ENCODE measurements at places on chromosomes 3 and 15.
A peak's percentile ranks its signal among the peaks of the same experiment; 100 is the strongest.

GRCh38 chr3:189339996-189340395, 168.2 kb downstream of the TPRG1 start:
- DNase-seq, result no peak

- no peak for DNase-seq
These were observed 67.3 kb upstream of the ONECUT1 start for GRCh38 chr15:52857471-52857870.

- DNase-seq, result no peak
These were observed 1326.3 kb upstream of the CADM2 start for GRCh38 chr3:83632526-83632925.

DNA sequence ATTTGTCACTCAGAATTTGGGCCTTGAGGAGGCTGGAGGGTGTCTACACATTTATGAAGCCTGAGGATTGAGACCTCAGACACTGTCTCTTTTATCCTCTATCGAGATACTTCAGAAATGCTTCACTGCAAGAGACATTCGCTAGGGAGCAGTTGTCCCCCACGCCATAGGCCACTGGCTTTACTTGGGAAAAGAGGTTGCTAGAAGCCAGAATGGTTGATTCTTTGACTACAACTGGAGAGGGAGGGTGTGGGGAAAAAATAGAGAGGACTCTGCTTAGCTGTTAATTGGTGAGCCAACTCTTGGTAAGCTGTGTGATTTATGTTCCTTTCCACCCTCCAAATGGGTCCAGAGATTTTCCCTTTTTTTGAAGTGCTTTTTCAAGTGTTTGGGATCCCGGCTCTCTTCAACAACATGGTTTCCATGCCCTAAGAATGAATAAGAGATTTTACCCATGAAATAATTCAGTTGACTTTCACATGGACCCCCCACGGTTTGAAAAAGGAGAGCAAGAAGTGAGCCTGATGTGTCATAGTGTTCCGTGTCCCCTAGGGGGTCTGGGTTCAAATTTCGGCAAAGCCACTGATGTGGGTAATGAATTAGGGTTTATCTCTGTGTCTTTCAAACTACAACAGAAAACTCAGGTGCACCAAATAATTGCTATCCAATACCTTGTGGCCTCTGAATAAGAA, 2.7 kb downstream of the BOC start:
- DNase-seq, result no peak

DNA sequence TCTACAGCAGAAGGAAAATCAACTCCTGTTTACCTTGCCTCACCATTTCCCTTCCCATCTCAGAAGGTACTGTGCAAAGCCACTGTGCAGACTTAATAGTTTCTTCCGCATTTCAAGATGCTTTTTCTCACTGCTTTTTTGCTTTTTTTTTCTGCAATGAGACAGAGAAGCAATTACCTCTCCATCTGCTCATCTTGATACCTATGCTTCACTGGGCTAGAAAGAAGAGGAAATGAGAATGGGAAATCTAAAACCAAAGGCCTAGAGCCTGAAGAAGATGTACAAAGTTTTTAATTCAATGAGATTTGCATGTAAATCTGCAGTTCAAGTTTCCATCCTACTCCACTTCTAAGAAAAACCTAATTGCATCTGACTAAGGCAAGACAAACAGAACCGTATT, 238.1 kb upstream of the SETMAR start:
- DNase-seq, result no peak

GRCh38 chr3:59935025-59935424, 885.2 kb upstream of the CFAP20DC start:
- no peak for DNase-seq

DNA sequence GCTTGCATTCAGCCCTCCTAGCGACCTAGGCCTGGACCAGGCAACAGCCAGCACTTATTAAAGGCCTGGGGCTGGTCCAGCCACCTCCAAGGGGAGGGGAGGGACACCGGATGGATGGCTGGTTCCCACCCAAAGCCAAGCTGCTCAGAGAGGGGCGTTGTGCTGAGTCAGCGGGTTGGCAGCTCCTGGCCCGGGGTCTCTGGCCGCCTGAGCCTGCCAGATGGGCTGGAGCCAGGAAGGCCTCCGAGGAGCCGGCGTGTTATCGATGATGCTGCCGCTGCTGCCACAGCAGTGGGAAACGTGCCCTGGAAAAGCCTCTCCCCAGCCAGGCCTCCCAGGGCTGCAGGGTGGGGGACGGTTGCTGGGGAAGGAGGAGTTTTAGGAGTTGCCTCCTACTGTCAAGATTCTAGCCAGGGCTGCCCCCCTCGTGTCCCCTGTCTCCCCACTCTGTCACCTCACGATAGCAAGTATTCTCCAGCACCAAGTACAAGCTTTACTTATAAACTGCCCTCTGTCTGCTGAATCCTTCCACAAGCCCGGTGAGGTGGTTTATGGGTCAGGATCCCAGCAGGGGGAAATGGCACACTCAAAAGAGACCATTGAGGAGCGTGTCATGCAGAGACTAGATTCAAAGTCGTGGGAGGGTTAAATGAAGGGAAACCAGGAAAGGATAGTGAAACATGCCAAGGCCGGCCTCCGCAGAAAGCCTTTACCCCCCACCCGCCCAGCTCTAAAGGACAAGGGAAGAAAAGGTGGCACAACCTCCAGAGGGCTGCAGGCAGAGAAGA, 43.2 kb upstream of the TSEN2 start:
- DNase-seq, result no peak

GRCh38 chr3:46994801-46995731, 15.6 kb downstream of the NBEAL2 start:
- no peak for DNase-seq

- DNase-seq, result no peak
These were observed 8.1 kb downstream of the MCTP2 start for GRCh38 chr15:94239474-94239873.

DNA sequence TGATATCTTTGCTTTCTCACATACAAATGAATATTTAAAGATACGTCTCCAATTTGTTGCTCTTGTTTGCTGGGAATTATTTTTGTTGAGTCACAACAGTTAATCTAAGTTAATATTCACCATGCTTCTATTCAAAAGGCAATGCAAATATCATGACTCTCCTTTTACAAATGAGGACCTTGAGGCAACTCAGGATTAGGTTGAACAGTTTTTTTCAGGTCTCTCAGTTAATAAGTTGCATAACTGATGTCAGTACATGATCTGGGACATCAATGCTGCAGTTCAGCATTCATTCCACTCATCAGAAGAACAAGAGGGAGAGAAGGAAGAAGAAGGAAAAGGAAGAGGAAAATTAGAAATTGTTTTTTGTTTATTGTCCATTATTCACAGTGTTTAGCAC, 781 bp upstream of the NAALADL2 start:
- no peak for DNase-seq

GRCh38 chr3:127426444-127427153, 138.8 kb upstream of the PRR20G start:
- no peak for DNase-seq

GRCh38 chr3:187812496-187812895, 67.2 kb upstream of the BCL6 start:
- DNase-seq, result no peak

DNA sequence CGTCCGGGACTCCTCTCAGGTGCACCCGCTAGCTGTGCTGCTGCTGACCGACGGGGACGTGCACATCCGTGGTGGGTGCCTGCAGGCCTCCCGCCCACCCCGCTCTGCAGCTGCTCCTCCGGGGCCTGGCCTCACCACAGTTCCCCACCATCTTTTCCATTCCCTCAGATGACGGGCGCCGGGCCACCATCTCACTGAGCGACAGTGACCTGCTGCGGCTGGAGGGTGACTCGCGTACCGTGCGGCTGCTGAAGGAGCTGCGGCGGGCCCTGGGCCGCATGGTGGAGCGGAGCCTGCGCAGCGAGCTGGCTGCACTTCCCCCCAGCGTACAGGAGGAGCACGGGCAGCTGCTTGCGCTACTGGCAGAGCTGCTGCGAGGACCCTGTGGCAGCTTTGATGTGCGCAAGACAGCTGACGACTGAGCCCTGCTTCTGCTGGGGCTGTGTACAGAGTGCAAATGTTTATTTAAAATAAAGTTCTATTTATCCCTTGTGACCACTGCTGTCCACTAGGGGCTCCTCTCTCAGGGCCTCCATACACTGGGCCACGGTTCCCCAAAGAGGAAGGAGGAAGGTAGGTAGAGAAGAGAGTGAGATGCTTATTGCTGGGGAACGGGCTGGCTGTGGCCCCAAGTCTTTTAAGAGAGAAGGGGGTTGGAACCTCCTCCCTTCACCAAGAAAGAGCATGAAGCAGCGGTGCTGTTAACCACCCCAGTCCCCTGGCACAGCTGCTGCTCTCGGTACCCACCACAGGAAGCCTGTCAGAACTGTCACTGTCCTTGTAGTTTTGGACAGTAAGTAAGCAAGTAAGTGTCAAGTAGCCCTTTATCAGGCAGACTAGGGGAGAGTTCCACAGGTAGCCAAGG, 47.0 kb downstream of the DHX30 start:
- no peak for DNase-seq

- DNase-seq, result no peak
These were observed 26.3 kb upstream of the DYNC1LI1 start for GRCh38 chr3:32596909-32597369.

DNA sequence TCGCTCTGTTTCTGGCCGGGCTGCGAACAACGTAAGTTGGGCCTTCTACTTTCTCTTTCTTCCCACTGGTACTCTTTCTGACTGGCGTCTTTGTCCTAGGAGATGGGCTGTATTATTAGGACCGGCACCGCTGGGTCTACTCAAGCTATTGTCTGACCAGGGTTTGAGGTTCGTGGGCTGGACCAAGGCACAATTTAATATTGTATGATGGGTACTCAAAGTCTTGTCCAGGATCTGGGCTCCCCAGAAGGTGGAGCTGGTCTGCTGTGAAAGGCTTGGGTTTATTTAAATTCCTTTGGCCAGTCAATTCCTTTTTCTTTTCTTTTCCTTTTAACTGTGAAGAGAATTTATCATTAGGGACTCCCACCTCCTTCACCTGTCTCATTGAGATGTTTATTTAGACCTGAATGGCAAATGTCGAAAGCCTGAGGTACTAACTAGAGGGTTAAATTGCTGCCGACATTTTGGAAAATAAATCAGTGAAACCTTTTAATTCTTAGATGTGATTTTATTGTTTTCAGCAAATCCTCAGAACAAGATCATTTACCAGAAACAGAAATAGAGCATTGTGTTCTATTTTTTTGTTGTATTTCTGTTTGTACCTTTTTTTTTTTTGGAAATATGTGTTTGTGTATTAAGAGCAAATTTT, 410 bp downstream of the LRRC49 start:
- DNase-seq, result no peak

GRCh38 chr15:71448688-71449114, 333.4 kb downstream of the THSD4 start:
- no peak for DNase-seq

- no peak for DNase-seq
These were observed 32.1 kb upstream of the TIMP4 start for GRCh38 chr3:12190832-12191231.

GRCh38 chr3:8324747-8325146, 176.9 kb upstream of the LMCD1 start:
- DNase-seq, result no peak

- no peak for DNase-seq
These were observed 638.2 kb upstream of the NAALADL2 start for GRCh38 chr3:174220775-174221554.

- peak; percentile 71 for DNase-seq
These were observed 26.6 kb downstream of the ITGB5 start for GRCh38 chr3:124860599-124860998.

DNA sequence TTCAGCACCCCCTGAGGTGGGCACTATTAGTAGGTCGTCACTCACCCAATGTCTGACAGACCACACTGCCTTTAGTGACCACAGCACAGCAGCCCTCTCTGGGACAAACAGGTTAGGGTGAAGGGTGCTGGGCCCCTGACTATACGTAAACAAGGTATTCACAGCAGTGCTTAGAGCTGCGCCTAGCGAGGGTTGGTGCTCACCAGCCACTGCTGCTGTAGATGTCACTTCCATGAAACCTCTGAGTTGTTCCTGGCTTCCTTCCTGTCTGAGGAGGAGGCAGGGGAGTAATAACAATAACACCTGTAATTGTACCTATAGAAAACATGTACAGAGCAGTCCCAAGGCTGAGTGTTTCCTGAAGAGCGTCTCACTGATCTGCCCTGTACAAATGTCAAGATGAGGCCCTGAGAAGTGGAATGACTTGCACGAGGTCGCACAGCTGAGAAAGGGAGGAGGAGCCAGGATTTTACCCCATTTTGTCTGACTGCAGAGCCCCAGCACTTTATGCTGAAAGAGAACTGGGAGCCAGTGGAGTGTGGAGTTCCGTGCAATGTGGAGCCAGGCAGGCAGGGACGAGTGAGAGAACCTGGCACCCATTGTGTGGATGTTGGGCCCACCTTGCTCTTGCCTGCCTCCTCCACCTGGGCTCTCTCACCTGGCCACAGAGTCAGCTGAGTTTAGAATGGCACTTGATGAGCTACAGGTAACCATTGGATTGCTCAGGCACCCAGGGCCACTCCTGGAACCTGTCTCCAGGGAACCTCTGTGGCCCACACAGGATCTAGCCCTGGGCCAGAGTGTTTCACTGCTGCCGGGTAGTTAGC, 93.8 kb downstream of the DNAJB8 start:
- no peak for DNase-seq

- DNase-seq, result no peak
These were observed 819 bp downstream of the NEK4 start for GRCh38 chr3:52769786-52770455.

DNA sequence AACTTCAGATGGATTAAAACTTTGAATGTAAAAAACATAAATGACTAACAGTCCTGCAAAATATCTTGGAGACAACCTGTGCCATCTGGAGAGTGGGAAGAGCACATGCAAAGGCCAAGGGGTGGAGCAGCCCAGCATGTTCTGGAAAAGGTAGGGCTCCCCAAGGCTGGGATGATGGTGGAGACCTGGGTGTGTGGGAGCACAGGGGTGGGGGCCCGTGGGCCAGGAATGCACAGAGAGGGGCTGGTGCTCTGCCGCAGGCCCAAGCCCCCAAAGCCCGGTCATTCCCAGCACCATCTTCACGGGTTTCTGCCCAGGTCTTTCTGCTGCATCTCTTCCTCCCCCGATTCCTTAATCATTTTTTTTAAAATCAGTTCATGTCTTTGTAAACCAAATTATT, 9.7 kb upstream of the GATA2 start:
- no peak for DNase-seq

GRCh38 chr3:194871143-194871863, 185.6 kb downstream of the FAM43A start:
- peak; percentile 41 for DNase-seq

GRCh38 chr15:26772154-26773066, at the start of gene GABRB3:
Gene GABRB3 (minus strand): TSS chr15:26773066.
- no peak for DNase-seq

All from omental fat pad (tissue), 4 donors.